ENCODE measurements at places on chromosomes 7 and 10.

GRCh38 chr7:121372376-121373010, 23.6 kb downstream of the FAM3C start:
- DNase-seq, result no peak

DNA sequence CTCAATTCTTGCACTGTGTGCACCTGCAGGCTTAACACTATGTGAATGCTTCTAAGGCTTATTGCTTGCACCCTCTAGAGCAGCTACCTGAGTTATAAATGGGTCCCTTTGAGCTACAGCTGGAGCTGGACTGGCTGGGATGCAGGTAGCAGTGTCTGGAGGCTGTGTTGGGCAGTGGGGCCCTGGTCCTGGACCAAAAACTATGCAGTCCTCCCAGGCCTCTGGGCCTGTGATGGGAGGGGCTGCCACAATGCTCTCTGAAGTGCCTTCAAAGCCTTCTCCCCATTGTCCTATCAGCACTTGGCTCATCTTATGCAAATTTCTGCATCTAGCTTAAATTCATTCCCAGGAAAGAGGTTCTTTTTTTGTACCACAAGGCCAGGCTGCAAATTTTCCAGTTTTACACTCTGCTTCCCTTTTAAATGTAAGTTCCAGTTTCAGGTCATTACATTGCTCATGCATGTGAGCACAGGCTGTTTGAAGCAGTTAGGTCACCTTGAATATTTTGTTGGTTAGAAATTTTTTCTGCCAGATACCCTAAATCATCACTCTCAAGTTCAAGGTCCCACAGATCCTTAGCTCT, 26.0 kb downstream of the KBTBD2 start:
- no peak for DNase-seq

DNA sequence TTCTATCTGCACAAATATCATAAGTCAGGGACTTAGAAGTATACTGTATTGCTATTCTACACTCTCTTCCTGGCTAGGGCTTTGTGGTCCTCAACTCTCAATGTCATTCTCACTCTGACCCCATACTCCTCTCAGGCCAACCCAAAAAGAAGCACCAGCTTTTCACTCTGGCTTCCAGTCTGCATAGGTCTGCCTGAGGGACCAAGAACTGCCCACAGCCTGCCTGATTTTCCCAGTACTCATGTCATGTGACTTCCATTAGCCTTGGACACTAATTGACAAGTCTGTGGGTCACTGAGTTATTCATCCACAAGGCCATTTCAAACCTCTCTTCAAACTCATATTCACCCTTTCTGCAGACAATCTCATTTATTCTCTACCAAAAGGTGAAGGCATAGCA, 19.8 kb downstream of the PMPCB start:
- DNase-seq, result no peak

DNA sequence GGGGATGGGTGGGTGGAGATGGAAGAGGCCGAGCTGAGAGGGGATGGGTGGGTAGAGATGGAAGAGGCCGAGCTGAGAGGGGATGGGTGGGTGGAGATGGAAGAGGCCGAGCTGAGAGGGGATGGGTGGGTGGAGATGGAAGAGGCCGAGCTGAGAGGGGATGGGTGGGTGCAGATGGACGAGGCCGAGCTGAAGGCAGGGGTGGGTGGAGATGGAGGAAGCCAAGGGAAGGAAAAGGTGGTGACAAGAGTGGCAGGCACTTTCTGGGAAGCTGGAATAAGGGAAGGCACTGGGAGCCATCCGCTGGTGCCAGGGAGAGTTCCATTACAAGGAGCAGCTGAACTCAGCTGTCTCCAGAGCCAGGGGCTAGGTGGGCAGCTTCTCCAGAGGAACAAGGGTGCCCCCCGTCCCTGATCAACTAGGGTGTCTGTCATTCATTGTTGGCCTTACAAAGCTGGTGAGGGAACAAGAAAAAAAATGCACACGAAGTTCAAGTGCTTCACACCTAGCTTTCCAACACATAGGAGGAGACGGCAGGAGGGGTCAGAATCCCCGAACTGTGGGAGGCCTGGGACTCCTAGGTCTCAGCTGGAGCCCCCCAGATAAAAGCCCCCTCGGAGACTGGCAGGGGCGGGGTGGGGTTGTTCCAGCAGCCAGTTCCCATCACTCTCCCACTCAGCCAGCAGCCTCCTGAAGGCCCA, 62.4 kb downstream of the PROSER2 start:
- no peak for DNase-seq

- no peak for DNase-seq
Measured at GRCh38 chr10:130878131-130878530, 433.4 kb downstream of the TCERG1L start.

GRCh38 chr10:79074732-79075131, 6.0 kb downstream of the ZMIZ1 start:
- no peak for DNase-seq

DNA sequence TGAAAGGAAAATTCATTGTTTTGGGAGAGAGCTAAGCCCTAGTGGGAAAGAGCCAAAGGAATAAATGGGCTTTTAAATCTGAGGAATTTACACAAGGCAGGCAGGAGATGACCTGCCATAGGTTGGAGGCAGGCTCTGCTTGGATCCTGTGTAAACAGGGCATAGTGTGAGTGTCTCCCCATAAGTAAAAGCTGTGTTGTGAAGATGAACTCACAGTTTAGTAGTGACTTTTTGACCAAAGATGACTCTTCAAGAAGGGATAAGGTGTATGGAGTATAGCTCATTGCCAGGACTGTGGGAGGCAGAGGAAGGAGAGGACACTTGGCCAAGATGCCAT, 63.2 kb downstream of the KAT6B start:
- DNase-seq, result no peak

Data from stimulated activated CD8-positive, alpha-beta memory T cell treated with anti-CD3 and anti-CD28 coated beads, Interleukin-7, amount 100 ng/mL, for 1 hour (primary cell).